GM23248 (cell line): ENCODE measurements at places on chromosomes 2 and 18.

GRCh38 chr18:2855560-2856350 is 8.9 kb downstream of the EMILIN2 start:
- peak; percentile 22 for DNase-seq
- no peaks in the 10 kb centered on the region for H3K27me3 ChIP-seq
- no peaks in the 10 kb centered on the region for H3K36me3 ChIP-seq
- H3K4me3 ChIP-seq, result no peak overlapping the region
- H3K4me1 ChIP-seq, result peaks cover 46% of the 10 kb centered on the region

DNA sequence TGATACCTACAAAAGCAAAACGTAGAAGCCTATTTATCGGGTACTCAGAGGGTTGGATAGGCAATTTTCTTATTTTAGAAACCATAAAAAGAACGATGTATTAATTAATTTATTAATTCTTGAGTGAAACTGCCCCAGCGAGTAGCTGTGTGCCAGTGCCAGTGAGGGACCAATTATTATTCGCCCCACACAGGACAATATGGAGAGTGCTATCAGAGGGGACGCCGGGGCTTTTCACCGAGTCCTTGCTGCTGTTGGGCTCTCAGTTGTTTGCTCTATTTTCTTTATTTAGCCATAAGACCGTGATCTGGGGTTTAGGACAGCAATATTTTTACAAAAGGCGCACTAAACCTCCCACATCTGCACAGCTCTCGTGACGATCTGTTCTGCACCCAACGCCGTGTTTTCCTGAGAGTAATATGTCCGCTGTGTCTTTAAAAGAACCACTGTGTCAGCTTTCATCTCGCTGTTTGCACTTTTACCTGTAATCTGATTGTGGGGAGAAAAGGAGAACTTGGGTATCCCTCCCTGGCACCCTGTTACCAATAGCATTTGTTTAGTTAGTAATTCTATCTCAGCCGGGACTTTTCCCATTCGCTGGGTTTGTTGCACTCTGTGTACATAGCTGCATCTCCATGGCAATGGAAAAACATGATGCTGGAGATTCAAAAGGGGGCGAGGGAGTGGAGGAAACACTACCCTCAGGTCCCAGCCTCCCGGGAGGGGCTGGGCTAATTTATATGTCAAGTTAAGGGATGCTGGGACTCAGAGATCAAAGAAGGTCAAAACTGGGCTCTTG is 30.1 kb upstream of the ZNF516 start:
- H3K27me3 ChIP-seq, result no peaks in the 10 kb centered on the region
- H3K4me3 ChIP-seq, result peak overlapping the region; percentile 86
- peak; percentile 89 for DNase-seq
- no peaks in the 10 kb centered on the region for H3K36me3 ChIP-seq
- H3K4me1 ChIP-seq, result peaks cover 15% of the 10 kb centered on the region
- peak overlapping the region; percentile 54 for H3K27ac ChIP-seq

DNA sequence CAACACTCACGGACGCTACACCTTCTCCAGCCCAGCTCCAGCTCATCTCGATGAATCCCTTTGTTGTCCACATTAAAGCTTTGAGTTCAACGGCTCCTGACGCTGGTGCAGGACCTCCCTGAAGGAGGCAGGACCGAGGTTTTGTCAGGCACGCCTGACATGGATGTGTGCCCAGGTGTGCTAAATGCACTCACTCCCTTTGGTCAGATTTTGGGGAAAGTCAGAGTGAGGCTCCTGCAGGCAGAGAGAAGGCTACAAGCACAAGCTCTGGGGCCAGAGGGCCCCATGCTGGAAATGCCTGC is 78.6 kb downstream of the NDUFA10 start:
- no peaks in the 10 kb centered on the region for H3K4me1 ChIP-seq
- H3K4me3 ChIP-seq, result no peak overlapping the region
- no peak for DNase-seq
- no peaks in the 10 kb centered on the region for H3K36me3 ChIP-seq

GRCh38 chr2:138600732-138601457 is 99.3 kb downstream of the SPOPL start:
- H3K27me3 ChIP-seq, result no peaks in the 10 kb centered on the region
- peak; percentile 4 for DNase-seq
- no peaks in the 10 kb centered on the region for H3K4me1 ChIP-seq
- no peaks in the 10 kb centered on the region for H3K36me3 ChIP-seq
- H3K4me3 ChIP-seq, result no peak overlapping the region
- H3K27ac ChIP-seq, result no peak overlapping the region

GRCh38 chr2:86818957-86819356 is 28.2 kb upstream of the CD8A start:
- no peak overlapping the region for H3K27ac ChIP-seq
- no peak for DNase-seq
- no peak overlapping the region for H3K4me3 ChIP-seq
- peaks cover 35% of the 10 kb centered on the region for H3K27me3 ChIP-seq
- no peaks in the 10 kb centered on the region for H3K4me1 ChIP-seq
- H3K36me3 ChIP-seq, result no peaks in the 10 kb centered on the region

- no peak overlapping the region for H3K27ac ChIP-seq
- no peaks in the 10 kb centered on the region for H3K27me3 ChIP-seq
- no peak overlapping the region for H3K4me3 ChIP-seq
- no peaks in the 10 kb centered on the region for H3K4me1 ChIP-seq
Observed at GRCh38 chr18:72601944-72602343, 57.8 kb upstream of the CBLN2 start.

DNA sequence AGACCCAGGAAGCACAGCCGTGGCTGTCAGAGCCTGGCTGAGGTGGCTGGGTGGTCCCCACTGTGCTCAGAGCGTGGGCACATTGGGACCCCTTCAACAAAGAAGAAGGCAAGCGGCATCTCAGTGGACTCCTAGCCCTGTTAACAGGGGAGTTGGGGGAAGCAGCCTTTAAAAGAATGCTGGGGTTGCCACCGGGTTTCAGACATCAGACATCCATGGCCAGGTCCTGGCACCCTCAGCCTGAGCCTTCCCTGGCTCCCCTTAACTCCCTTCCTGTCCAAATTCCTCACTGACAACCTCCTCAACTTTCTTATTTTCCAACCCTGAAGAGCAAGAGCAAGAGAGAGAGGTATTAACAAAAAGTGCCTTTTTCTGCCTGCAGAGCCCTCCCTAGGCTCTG is 24.8 kb upstream of the GNAL start:
- H3K4me1 ChIP-seq, result no peaks in the 10 kb centered on the region
- no peaks in the 10 kb centered on the region for H3K36me3 ChIP-seq
- peaks cover 38% of the 10 kb centered on the region for H3K27me3 ChIP-seq
- H3K4me3 ChIP-seq, result no peak overlapping the region
- no peak overlapping the region for H3K27ac ChIP-seq

GRCh38 chr18:35851286-35851970 is 121.1 kb upstream of the RMP24 start:
- H3K27ac ChIP-seq, result no peak overlapping the region
- no peak overlapping the region for H3K4me3 ChIP-seq
- no peaks in the 10 kb centered on the region for H3K36me3 ChIP-seq
- DNase-seq, result no peak

- H3K36me3 ChIP-seq, result peaks cover 8% of the 10 kb centered on the region; the same call in 1 of the 2 replicates
- peak overlapping the region; percentile 64 for H3K27ac ChIP-seq
- H3K27me3 ChIP-seq, result no peaks in the 10 kb centered on the region
- H3K4me3 ChIP-seq, result peak overlapping the region; percentile 79
Observed at GRCh38 chr2:85601771-85602475, 575 bp downstream of the TMEM150A start.

DNA sequence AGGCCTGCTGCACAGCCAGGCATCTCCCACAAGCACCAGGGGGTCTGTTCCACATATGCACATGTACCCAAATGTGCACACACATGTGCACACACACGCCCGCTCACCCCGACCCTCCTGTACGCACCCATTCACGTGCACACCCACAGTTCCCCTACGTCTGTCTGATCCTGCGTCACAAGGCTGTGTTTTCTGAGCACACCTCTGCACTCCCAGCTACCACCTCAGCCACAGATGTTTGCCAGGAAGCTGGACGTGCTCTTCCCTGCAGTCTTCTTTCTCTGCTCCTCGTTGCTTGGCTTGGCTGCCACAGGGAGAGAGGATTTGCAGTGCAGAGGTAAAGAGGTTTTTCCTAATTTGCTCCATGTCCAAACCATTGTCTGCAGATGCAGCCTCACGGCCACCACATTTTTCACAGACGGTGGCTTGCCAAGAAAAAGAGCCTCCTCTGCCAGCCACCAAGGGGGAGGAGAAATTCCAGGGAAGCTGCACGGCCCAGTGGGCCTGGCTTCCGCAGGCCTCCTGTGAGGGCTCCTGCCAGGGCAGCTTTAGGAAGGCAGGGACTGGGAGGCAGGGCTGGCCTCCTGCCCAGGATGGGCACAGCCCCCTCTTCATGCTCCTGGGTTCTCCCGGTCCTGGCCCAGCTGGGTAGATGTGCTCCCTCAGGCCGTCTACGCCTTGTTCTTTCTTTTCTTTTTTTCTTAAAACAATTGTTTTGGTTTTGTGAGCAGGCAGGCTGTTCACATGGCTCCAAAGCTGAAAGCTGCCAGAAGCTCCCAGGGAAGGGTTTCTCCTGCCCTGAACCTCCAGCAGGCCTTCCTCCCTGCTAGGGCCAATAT is 29.3 kb upstream of the HS6ST1 start:
- H3K4me1 ChIP-seq, result peaks cover 16% of the 10 kb centered on the region
- no peak overlapping the region for H3K4me3 ChIP-seq
- H3K36me3 ChIP-seq, result no peaks in the 10 kb centered on the region
- H3K27me3 ChIP-seq, result no peaks in the 10 kb centered on the region
